ENCODE measurements at places on chromosomes 12 and 14.

DNA sequence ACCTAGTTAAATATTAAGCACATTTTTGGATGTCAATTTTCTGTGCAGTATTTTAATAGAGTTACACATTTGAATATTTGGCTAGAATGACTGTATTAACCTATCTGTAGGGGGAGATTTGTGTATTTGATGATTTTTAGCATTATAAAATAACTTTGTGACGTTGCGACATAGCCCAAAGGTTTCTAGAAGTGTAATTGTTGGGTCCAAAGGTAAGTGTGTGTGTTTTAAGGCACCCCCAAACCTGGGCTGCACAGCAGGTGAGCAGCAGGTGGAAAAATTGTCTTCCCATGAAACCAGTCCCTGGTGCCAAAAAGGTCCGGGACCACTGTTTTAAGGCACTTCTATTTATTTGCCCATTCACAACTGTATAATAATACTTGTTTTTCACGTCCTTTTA, 3.3 kb downstream of the CCT2 start:
- no peak for DNase-seq

- peak; percentile 44 for DNase-seq
Observed at GRCh38 chr14:91281346-91281745, 36.8 kb upstream of the GPR68 start.

DNA sequence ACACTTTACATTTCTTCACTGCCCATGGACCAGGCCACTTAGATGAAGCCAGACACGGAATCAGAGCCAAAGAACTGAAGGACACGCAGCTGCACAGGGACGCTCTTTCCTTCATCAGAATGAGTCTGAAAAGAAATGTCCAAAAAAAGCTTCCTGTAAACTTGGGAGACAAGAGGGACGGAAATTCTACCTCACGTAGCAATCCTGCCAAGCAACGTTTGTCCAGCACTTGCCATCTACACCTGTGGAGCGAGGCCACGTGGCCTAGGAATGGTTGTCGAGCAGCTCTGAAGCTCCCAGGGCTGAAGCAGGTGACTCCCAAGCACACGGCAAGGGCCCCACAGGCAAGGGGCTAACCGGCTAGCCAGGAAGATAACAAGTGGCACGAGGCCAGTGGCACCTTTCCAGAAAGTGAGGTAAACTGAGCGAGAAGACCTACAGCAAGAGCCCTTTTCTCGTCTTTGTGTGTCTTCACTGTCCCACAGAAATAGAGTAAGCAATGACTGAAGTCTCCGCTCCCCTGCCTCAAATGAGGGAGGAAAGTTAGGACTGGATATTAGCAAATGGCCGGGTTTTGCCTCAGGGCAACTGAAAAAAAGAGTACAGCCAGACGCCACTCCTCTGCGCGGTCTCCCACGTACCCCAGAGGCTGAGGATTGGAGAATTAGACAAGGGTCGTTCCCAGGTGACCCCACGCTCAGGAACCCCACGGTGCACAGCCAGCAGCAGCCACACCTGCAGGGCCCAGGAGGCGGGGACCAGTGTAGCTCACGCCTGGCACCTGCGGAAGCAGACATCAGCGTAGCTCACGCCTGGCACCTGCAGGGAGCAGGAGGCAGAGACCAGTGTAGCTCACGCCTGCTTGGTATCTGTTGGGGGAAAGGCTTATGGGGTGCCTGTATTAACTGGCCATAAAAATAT, 7.7 kb downstream of the ZNF605 start:
- no peak for DNase-seq

GRCh38 chr12:67722296-67722695, 73.8 kb downstream of the DYRK2 start:
- peak; percentile 6 for DNase-seq

- DNase-seq: no peak
Observed at GRCh38 chr12:128976120-128976738, 123.0 kb downstream of the GLT1D1 start.

DNA sequence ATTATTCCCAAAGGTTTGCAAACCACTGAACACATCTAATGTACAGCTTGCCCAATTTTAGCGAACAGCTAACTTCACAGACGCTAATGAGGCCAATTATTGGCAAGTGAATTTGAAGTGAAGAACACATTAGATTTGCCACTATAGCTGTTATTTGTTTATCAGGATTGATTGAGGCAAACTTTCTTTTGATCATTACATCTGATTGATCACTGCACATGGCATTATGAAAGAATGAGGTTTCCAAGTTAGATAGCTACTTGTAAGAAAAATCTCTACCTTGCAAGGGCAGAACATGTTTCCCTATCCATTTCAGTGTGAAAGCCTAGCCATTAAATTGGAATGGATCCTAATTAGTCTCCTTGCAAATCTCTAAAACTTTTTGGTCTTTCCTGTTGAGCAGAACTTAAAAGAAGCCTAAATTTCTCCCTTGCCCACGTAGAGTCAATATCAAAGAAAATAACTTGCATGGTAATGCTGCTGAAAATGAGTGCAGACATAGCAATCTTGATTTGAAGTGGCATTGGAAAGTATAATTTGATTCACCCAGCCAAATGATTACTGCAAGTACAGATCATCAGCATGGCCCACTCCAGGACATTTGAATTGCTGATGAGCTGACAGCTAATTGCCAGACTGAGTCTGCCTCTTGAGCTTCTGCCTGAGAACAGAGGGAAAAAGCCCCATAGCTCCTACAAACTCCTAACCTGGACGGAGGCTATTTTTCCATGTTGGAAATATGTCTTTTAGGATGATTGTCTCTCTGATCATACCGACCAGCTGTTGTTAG, 98.6 kb downstream of the TPH2 start:
- DNase-seq: no peak

GRCh38 chr12:53981634-53982565, 3.0 kb upstream of the HOXC10 start:
- peak; percentile 81 for DNase-seq

- no peak for DNase-seq
Observed at GRCh38 chr12:29863665-29864064, 79.9 kb upstream of the TMTC1 start.

DNA sequence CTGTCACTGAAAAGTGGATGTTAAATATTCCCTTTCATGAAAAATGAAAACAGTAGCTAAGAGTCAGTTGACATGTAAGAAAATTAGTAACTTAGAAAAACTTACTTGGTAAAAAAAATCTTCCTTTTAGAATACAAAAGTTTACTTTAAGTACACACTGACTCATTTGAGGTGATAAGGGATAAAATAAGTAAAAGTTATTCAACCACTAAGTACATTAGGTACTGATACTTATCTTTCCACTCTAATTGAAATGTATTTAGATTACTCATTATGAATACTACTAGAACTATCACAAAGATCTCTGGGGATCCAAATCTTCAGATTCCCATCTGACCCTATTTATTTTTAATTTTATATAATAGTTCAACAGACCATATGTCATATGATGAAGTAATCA, 12.2 kb downstream of the SYCP3 start:
- no peak for DNase-seq

DNA sequence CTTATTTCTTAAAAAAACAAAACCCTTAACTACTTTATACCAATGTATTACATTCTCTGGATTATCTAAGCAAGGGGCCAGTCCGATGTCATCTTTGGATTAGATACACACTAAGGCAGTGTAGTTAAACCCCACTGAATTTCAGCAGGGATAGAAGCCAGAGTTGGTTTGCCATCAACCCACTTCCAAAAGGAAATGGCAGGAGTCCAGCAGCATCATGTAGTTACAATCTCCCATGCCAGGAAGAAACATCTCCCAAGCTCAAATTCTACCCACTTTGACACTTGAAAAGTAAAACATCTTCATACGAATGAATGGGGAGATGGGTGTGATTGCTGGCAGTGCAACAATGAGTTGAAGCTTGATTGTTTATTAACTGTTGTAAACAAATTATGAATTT, 203.5 kb upstream of the PLXNC1 start:
- DNase-seq: no peak

GRCh38 chr12:2288471-2288870, 235.7 kb downstream of the CACNA1C start:
- DNase-seq: no peak

GRCh38 chr12:118052324-118053070, 8.5 kb downstream of the WSB2 start:
- DNase-seq: peak; percentile 92

- DNase-seq: no peak
Observed at GRCh38 chr12:121537814-121538698, 42.8 kb downstream of the KDM2B start.

- peak; percentile 41 for DNase-seq
Observed at GRCh38 chr12:6635856-6636531, at the start of gene LPAR5. Gene LPAR5 (minus strand): TSS chr12:6635959. CDS start chr12:6621248, 14,711 bp downstream.

GRCh38 chr12:103799504-103799856, 41.6 kb downstream of the NT5DC3 start:
- no peak for DNase-seq

GRCh38 chr12:50110762-50111351, 1.2 kb upstream of the COX14 start:
- peak; percentile 27 for DNase-seq

- no peak for DNase-seq
Observed at GRCh38 chr14:105368426-105368825, 29.9 kb upstream of the TEX22 start.

- no peak for DNase-seq
Observed at GRCh38 chr12:98591209-98591608, 2.3 kb upstream of the SLC25A3 start.

Measured in fibroblast of skin of right quadriceps (primary cell).